ENCODE measurements at places on chromosomes 7 and 10.

DNA sequence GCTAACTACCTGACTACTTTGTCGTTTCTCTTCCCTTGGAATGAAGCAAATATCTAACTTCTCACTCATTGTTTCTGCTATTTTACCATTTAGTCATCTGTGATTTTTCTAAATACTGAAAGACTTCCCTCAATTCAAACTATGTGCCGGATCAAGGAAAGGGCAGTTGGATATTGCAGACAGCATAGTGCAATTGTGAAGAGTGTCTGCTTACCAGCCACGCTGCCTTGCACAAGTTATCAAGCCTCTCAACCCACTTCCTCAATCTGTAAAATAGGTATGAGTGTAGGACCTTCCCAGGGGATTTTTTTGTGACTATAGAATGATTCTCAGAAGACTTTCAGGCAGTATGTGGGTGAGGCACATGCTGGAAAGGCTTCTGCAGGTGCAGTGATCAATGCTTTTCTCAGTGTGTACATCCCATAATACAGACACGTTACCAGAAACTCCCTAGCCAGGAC lies 54.3 kb downstream of the EGFR start:
- no peak for DNase-seq

- no peak for DNase-seq
Measured at GRCh38 chr7:129626896-129627295, 15.4 kb downstream of the NRF1 start.

GRCh38 chr7:24784277-24784676 lies 27.0 kb upstream of the GSDME start:
- no peak for DNase-seq

- no peak for DNase-seq
Measured at GRCh38 chr10:94299417-94299816, 63.3 kb downstream of the NOC3L start.

GRCh38 chr7:86814661-86815379 lies 171.1 kb downstream of the GRM3 start:
- DNase-seq: no peak

GRCh38 chr10:34622945-34623344 lies 192.2 kb downstream of the PARD3 start:
- DNase-seq: no peak

GRCh38 chr7:27128776-27129728 lies 1.5 kb downstream of the HOXA4 start:
- no peak for DNase-seq

DNA sequence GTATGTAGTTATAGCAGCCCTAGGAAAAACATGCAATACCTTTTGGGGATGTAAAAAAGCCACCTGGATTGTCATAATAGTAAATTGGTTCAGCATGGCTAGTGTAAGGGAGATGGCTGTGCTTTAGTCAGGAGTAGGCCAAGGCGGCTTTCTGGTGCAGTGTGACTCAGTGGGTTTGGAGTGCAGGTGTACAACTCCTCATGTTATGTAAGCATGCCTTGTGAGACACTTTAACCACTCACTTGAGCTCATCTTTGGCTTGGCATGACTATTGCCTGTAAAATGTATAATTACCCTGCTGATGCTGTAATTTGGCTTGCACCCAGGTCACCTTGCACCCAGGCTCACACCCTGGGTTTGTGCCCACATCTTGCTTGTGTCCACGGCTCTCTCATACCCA lies 239.2 kb upstream of the GLI3 start:
- no peak for DNase-seq

DNA sequence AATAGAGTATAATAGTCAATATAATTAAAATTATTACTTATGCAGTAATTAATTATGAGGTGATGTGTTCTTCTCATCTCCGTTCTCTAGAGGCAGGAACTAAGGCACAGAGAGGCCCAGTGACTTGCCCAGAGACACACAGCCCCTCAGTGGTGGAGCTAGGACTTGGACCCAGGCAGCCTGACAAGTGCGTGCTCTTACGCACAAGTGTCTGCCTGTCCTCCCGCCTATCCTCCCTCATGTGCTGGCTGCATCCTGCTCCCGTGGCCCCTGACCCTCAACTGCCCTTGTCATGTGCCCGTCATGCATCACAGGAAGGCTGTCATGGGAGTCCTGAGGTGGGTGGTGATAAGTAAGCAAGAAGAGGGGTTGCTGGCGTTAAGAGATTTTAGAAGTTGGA lies 14.3 kb downstream of the IL2RA start:
- DNase-seq: no peak

DNA sequence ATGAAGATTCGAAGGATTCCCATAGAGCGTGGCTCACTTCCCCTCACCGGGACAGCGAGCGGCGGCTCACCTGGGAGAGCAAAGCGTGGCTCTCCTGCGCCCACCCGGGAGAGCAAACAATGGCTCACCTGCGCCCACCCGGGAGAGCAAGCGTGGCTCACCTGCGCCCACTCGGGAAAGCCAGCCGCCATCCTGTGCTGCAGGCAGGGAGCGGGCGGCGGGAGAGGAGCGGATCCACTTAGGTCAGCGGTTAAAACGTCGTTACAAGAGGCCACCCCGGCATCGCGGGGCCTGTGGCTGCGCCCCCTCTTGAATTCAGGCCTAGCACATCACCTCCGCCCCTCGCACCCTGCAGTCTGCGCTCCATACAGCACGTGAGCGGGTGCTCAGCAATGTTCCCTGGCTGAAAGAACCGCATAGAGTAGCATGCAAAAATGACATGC lies 461 bp upstream of the FIGNL1 start:
- peak; percentile 65 for DNase-seq

DNA sequence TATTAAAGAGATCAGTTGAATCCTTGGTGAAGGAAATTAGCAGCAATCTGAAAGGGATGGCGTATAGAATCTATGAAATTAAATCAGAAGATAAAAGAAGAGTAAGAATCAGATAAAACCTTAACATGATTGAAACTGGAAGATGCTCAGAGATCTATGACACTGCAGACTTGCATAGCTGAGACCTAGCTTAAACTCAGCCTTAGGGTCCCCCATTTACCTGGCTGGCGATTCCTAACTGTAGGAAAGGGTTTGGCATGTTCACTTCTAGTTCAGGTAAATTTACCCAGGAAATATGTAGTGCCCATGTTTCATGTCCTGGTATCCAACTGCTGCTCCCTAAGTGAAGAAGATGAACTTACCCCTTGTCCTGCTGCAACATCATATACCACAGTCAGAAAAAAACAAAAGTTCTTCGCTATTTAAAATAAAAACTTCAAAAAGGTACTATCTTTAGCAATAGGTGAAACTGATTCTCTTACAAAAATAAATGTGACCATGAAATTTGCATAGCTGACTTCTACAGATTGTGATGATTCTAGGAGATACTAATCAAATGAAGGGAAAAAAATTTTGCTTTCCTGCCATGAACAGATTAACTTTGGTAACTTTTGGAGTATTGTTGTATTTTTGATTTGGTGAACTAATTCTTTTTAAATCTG lies 47.8 kb upstream of the TMEM243 start:
- no peak for DNase-seq

GRCh38 chr7:37433166-37433565 lies 15.5 kb downstream of the ELMO1 start:
- no peak for DNase-seq

DNA sequence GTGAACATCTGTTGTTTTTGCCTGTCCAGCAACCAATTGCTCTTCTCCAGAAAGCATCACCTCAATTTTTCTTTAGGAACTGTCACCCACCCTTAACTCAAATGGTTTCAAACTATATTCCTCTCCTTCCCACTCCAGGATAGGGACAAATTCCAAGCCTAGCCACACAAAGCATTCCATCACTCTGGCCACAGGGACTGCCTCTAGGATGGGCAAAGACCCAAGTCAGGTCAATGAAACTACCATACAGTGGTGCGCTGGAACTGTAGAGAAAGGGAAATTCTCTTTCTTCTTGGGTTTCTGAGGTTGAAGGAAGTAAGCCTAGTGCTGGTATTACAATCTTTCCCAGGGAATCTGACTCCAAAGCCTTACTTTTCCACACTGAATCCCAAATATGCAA lies 3.6 kb downstream of the MICU1 start:
- DNase-seq: no peak

DNA sequence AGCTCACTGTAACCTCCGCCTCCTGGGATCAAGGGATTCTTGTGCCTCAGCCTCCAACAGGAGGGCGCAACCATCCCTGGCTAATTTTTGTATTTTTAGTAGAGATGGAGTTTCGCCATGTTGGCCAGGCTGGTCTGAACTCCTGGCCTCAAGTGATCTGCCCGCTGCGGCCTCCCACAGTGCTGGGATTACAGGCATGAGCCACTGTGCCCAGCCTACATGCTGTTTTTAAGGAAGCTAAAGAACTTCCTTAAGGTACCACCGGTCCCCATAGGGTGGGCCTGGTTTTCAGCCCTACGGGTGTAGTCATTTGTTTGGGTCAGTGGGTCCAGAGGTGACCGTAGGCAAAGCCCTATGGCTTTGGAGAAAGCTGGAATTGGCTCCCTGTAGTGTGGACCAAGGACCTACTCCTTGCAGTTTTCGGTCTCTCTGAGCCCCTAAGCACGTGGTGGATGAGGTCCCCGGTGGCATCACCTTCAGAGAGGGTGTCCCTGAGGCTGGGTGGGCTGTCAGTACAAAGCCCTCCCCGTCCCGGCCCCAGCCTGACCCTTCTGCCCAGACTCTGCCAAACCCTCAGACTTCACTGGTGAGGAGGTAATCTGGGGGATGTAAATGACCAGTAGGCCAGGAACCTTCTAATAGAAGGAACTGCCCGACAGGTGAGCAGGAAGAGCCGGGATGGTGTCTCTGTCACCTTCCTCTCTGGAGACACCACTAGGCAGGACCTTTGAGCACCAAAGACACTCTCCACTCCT lies 30.5 kb downstream of the ANXA11 start:
- no peak for DNase-seq

GRCh38 chr10:11150879-11151415 lies 133.3 kb downstream of the CELF2 start:
- DNase-seq: no peak

DNA sequence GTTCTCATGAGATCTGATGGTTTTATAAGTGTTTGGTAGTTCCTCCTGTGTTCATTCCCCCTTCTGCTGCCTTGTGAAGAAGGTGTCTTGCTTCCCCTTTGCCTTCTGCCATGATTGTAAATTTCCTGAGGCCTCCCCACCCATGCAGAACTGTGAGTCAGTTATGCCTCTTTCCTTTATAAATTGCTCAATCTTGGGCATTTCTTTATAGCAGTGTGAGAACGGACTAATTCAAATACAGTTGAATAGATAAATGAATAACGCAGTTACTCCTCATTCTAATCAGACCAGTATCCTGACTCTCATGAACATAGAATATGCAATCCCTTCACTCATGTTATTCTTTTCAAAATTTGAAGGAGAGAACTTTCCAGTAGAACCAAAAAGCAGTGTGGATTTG lies 375.0 kb upstream of the FZD8 start:
- DNase-seq: no peak
